Femur (tissue), 1 donor: ENCODE measurements at places on chromosomes 4 and X.
A peak's percentile ranks its signal among the peaks of the same experiment; 100 is the strongest.

DNA sequence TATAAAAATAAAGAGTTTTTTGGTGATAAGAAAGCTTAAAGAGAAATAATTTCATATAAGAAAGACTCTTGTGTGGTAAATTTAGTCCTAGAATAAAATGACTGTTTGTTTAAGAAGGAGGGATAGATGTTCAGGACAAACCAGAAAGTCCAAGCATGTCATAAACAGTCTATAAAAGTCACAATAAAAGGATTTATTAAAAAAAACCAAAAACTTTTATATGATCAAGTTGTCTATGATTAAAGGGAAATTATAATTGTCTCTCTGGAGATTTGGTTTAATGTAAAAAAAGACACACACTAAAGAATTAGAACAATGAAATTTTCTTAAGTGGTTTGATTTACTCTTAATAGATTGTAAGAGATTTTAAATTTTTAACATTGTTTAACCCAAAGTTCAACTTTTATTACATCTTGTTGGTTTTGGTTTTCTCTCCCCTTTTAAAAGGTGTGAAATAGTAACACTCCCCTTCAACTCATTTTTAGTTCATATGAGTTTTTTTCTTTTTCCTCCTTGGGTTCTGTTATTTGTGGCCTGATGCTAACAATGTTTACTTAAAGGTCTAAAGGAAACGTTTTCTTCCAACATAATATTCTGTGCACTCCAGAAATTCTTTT is 89.7 kb downstream of the PDHA2 start:
- DNase-seq = no peak

DNA sequence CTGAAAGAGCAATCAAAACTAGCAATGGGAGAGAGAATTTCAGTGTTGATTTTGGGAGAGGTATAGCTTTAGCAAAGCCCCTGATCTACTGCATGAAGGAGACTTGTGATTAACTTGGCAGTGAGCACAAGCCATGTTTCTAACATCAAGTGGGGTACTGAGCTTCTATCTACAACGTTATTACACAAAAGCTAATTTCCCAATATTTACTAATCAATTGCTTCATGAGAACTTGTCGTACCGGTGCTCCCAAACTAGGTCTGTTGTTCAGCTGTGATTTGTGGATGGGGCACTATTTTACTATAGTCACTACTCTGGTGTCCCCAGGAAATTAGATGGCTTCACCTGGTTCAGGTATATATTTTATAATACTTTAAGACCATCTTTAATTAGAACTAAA is 16.2 kb downstream of the ANK2 start:
- no peak for DNase-seq

- no peak for DNase-seq
Observed at GRCh38 chr4:127151941-127152340, 480.8 kb upstream of the INTU start.

DNA sequence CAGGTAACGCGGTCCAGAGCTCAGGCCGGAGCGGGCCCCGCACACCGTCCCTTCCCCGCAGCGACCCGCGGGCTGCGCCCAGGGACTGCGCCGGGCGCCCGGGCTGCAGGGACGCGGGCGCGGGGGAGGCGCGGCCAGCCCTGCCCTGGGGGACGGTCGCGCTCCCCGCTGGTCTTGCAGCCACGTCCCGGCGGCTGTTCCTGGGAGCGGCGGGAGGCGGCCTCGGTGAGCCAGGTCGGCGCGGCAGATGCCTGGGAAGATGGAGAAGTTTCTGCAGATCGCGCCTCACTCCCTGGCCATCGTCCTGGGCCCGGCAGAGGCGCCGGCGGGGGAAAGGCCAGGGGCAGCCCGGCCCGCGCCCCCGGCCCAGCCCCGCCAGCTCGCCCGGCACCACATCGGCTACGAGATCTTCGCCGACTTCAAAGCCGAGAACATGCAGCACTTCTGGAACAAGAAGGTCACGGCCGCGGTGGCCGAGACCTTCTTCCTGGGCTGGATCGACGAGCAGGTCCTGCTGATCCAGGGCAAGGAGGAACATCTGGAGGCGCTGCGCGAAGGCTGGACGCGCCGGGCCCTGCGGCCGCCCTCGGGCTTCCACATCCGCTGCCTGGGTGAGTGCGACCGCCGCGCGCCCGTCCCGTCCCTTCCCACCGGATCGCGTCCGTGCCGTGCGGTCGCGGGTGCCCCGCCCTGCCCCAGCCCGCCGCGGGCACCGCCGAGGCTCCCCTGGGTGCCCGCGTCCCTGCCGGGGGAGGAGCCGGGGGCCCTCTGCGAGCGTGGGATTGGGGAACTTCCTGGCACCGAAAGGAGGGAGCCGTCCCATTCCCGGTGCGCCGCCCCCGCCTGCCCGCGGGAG is 107.4 kb upstream of the STOX2 start:
- peak; percentile 56 for DNase-seq

GRCh38 chr4:159736411-159736810 is 633.5 kb downstream of the RAPGEF2 start:
- no peak for DNase-seq

DNA sequence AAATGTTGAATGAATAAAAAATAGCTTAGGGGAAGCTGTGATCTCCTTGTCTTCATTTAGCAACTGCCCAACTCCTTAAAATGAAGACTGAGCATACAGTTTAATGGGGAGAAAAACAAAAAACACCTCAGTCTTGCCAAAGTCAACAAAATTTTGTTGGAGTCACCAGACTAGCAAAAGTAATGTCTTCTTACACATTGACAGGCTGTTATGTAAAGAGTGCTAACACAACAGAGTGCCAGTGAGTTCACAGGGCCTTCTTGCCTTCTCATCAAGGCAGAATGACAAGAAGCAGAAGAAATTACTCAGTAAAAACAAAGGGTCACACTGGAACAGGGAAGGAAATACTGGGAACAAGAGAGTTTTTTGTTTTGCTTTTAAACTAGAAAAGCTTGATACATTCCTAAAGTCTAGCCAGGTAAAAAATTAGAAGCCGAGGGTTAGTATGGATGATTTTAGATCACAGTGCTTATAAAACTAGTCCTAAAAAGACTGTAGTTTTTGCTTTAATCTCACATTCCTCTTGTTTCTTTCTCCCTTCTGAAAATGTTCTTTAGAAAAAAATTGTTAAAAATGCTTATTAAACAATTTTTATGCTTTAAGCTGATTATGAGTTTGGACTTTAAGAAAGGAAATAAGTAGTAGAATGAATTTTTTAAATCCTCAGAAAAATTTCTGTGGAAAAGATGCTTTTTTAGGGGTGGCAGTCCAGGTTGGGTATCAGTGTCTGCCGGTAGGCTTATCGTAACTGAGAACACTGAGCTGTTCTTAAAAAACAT is 38.7 kb upstream of the FRAS1 start:
- no peak for DNase-seq

- no peak for DNase-seq
Observed at GRCh38 chrX:122047261-122047660, 999.9 kb downstream of the GLUD2 start.

GRCh38 chrX:3529466-3530010 is 183.1 kb upstream of the MXRA5 start:
- DNase-seq = no peak

- DNase-seq = no peak
Observed at GRCh38 chr4:2878346-2878745, 34.7 kb downstream of the ADD1 start.

DNA sequence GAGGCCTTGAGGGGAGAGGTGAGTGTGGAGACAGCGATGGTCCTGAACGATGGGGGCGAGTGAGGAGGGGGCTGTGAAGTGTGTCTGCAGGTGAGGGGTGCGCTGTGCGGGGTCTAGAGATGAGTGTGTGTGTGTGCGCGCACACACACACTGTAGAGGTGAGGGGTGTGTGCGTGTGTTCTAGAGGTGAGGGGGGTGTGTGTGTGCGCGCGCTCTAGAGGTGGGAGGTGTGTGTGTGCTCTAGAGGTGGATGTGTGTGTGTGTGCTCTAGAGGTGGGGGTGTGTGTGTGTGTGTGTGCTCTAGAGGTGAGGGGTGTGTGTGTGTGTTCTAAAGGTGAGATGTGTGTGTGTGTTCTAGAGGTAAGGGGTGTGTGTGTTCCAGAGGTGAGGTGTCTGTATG is 574 bp downstream of the BST1 start:
- no peak for DNase-seq

- DNase-seq = no peak
Observed at GRCh38 chr4:174681723-174682300, 147.2 kb downstream of the GLRA3 start.

DNA sequence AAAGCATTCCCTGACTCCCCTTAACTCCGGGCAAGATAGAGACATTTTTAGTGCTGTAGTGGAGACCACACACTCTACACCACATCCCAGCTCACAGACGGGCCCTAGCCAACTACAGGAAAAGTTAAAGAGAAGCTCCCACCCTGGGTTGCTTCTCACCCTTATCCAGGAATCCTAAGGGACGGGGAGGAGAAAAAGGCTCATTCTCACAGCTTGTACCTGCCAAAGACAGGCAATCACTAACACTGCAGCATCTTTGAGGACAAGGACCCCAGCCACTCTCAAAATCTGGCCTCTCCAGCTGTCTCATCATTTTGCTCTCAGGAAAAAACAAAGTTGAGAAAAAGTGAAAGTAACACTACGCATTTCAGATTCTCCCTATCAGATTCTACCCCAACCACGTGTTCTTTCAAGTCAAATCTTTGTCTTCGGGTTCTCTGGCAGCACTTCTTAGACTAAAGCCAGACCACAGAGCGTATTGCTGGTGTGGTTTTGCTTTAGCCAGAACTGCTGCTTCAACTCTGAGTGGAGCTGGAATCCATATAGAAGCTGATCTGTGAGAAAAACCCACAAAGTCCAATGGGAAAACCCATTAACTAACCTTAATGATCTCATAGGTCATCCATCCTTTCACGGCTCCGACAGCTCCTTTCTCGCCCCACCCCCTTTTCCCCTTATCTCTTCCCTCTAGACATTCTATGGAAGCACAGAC is 605.9 kb upstream of the DIPK2B start:
- DNase-seq = peak; percentile 37

GRCh38 chr4:140996766-140997165 is 136.5 kb downstream of the RNF150 start:
- DNase-seq = no peak

- DNase-seq = no peak
Observed at GRCh38 chr4:138728566-138728965, 287.0 kb upstream of the NOCT start.

DNA sequence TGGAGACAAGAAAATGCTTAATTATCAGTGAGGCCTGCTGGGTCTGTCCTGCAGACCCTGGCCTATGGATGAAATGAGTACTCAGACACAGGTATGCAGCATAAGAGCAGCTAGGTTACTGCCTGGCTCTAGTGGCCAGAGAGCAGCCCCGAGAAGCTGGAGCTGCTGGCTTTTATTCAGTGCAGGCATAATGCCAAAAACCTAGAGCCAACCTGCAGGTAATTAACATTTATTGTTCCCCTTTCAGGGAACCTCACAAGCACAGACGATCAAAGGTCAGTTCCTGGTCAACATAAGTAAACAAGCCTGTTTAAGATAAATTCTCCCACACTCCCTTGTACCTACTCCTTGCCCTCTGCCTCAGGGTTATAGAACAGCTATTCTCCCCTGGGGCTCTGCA is 13.3 kb downstream of the IDS start:
- DNase-seq = no peak

GRCh38 chrX:12583543-12583942 is 207.7 kb upstream of the PRPS2 start:
- DNase-seq = no peak

DNA sequence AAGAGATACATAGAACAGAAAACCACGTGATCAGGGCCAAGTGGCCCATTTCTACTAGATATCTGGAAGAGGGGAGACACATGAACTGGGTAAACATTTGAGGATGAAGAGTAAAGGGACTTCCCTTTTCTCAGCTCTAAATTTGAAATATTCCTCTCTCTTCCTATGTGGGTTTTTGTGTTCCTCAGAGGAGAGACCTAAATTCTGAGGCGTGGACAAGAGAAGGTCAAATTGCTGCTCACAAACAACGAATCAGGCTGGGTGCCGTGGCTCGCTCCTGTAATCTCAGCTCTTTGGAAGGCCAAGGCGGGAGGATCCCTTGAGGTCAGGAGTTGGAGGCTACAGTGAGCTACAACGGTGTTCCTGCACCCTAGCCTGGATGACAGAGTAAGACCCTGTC is 216.0 kb downstream of the PTTG2 start:
- no peak for DNase-seq

DNA sequence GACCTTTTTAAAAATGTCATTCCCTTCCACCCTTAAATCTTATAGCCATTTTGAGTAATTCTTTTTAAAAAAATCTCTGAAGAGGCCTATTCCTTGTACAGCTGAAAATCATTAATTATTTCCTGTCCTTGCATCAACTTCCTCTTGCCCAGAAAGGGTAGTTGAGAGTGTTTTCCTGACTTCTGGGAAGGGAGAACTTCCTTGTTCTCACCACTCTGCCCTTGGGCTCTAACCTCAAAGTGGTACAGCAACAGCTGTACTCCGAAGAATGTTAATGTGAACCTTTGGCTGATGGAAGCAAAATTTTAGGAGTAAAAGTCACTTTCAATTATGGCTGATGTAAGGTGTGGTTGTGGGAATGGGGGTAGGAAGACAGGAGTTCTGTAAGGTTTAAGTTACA is 15.1 kb upstream of the FABP2 start:
- DNase-seq = no peak

DNA sequence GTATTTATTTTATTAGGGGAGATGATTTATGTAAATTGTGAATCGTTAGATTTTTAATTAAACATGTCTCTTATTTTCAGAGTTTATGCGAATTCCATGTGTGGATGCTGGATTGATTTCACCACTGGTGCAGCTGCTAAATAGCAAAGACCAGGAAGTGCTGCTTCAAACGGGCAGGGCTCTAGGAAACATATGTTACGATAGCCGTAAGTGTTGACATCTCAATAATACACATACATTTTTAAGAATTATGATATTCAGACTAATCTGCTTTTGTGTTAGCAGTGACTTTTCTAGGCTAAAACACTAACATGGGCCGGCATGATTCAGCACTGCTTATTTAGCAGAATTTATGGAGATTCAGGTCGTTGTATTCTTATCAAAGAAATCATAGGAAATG is 91.2 kb downstream of the RAP1GDS1 start:
- DNase-seq = no peak

GRCh38 chr4:4591071-4591470 is 49.2 kb upstream of the STX18 start:
- DNase-seq = no peak

DNA sequence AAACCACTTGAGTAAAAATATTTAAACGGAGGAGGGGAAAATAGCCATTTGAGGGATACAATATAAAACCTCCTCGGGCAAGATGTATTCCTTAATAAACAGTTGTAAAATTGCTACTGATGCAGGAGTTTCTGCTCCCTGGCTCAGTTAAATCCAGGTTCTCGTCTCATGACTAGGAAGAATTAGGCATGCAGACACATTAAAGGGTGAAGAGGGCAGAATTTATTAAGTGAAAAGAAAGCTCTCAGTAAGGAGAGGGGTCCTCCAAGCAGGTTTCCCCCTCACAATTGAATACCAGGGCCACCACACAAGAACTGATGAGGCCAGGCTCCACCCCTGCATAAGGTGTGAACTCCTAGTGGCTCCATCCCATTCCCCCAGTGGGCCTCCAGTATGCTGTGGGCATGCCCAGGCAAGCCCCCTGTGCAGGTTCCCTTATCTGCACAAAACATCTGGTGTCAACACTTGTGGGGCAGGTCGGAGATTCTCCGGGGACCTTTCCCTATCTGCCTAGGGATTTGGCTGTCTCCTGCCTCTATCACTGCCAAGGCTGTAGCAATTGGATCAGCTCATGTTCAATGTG is 80.4 kb downstream of the HS6ST2 start:
- no peak for DNase-seq

GRCh38 chr4:54548098-54548620 is 109.6 kb upstream of the KIT start:
- DNase-seq = no peak

- no peak for DNase-seq
Observed at GRCh38 chrX:49003696-49004095, 1.6 kb upstream of the GRIPAP1 start.
